ENCODE measurements at places on chromosomes 16 and 17.
A peak's percentile ranks its signal among the peaks of the same experiment; 100 is the strongest.

DNA sequence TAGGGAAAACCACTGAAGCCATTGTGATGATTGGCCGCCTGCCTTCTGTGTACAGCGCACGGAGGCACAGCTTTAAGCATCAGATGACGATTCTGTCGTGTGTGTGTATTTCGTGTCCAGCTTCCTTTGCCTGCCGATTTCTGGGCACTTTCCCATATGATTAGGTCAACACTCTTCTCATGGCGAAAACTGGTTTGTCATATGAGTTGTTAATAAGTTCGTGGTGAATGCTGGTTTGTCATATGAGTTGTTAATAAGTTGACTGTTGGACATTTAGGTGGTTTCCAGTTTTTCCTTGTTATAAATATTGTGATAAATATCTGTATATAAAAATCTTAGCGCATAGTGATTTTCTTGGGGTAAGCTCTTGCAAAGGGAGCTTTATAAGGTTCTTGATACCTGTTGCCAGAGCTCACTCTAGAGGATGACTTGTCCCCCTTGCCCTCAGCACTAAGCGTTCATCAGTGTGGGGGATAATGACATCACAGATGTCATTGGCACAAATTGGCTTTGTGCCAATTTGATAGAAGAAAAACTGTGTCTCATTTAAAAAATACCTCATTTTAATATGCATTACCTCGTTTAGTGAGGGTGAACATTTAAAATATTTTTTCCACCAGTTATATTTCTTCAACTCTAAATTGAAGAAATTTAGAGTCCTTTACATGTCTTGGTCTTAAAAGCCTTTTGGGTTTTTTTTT lies 40.0 kb downstream of the PGS1 start:
- no peak for DNase-seq

GRCh38 chr17:41287050-41287449 lies 11.6 kb downstream of the KRTAP9-7 start:
- no peak for DNase-seq

GRCh38 chr17:61483778-61484116 lies 31.5 kb downstream of the TBX4 start:
- no peak for DNase-seq

GRCh38 chr17:9878786-9879525 lies 26.1 kb downstream of the RCVRN start:
- no peak for DNase-seq

DNA sequence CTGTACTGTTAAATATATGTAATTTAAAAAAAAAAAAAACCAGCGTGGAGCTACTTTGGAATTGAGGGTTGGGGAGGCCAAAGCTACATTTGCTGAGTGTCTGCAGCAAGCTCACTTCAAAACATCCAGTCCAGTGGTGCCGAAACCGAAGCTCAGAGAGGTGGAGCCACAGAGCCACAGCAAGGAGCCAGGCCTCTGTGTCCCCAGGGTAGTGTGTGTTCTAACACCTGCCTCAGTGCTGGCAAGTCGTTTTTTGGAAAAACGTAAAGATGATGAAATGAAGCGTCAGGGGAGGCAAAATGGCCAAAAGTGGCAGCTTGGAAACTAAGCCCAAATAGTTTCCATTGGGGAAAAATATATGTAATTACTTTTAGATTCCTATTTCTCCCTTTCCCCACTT lies 36.1 kb upstream of the MRC2 start:
- DNase-seq, result no peak

DNA sequence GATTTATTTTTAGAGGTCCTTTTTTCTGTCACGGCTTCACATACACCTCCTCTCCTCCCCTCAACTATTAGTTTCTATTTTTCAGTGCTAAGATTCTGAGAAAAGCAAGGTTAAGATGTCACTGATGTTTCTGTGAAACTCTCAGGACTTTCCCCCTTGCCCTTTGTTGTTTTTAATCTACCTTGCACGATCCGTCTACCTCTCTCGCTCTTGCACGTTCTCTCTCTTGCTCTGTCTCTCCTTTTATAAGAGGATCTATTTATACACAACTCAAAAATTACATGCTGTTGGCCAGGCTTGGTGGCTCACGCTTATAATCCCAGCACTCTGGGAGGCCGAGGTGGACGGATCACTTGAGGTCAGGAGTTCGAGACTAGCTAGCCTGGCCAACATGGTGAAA lies 43.6 kb downstream of the RPA1 start:
- no peak for DNase-seq

DNA sequence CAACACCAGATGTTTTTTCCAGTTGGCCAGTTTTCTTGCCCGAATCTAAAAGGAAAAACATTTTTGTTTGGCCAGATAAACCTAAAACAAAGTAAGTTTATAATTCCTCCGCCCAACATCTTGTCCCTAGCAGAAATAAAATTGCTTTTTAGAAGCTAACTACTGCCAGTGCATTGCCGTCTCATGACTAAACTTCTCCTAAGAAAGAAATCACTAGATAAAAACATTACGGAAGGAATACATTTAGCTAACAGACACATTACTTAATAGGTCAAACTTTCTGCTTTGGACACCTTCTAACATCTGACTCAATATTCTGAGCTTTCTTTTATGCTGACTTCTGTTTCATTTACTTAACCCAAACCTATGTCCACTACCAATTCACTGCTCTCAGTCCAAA lies 36.2 kb downstream of the FBXL20 start:
- no peak for DNase-seq

GRCh38 chr16:1494129-1494640 lies 1.0 kb downstream of the TELO2 start:
- no peak for DNase-seq

DNA sequence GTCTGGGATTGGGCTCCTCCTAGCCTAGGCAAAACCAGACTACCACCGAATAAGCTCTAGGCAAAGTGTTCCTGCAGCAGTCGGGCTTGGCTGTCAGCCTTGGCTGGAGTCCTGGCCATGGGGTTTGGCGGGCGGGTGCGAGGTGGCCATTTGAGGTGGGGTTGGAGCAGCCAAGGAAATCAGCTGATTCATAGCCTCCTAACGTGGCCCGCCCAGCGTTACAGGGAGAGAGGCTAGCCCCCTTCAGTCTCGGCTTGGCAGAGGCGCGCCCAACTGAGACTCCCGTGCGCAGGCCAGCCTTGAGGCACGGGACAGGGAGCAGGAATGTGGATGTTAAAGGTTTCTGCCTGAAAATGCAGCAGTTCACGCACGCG lies 1.9 kb downstream of the PMP22 start:
- no peak for DNase-seq

GRCh38 chr17:51044976-51045375 lies 75.7 kb downstream of the SPAG9 start:
- DNase-seq, result no peak

DNA sequence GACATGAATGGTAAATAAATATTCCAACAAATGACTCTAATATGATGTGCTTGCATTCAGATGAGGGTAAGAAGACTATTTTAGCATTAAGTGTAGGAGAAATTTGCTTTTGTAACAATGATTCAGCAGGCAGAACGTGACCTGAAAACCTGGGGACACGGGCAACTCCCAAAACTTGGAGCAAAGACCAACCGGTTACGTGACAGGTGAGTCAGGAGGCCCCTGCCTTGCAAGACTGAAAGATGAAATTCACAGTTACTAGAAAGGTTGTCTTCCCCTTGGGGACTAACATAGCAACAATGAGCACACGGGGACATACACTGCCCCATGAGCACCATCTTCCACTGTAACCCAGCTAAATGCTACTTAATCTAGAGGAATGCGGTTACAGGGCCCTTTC lies 33.5 kb upstream of the ERN1 start:
- DNase-seq, result no peak

DNA sequence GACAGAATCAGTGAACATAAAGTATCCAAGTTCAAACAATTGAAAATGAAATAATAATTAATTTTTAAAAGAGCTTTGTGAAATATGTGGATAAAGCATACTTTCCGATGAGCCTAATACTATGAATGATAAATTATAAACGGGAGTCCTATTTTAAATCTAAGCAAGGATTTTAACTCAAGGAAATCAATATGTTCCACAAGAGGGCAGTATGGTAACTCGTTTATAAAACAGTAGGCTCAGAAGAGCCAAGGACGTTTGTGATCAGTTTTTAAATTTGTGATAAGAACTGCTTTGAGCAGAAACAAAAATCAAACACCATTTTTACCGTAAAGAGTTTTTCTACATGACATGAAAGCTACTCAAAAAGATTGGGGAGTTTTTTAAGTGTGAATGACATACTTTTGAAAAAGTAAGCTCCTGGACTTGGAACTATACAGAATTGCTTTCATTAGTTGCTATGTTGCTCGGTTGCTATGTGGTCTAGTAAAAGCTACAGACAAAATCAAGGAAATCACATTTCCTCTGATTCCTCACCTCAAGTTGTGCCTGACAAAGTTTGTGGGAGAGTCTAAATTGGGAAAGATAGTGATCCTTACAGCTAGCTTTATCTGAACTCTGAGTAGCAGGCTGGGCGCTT lies 11.8 kb upstream of the TEKT1 start:
- DNase-seq, result peak; percentile 26

GRCh38 chr17:6350806-6351205 lies 84.1 kb downstream of the AIPL1 start:
- no peak for DNase-seq
